SK-N-SH (cell line): ENCODE measurements at places on chromosomes 13 and 19. TPM values are rescaled to one million over a fixed set of nuclear protein-coding genes. Genes with fewer than 3 reads are reported as not detected.

The SERPINE3 gene
- polyA plus RNA-seq = not detected in 2 replicates

The GPATCH1 gene
- 5.9 and 6.3 TPM in 2 replicates for polyA plus RNA-seq

DNA sequence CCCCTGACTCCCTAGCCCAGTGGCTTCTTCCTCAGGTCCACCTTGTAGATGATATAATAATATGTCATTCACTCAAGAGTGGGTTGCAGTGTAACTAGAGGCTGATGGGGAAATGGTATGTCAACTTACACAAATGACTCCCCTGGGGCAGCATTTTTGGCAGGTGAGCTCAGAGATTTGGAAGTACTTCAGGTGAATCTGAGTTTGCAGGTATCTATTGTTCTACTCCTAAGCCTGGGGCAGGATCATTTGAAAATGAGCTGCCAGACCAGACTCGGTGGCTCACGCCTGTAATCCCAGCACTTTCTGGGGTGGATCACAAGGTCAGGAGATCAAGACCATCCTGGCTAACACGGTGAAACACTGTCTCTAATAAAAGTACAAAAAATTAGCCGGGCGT is 11.6 kb upstream of the CNMD start:
- no peak for DNase-seq
- no peak overlapping the region for H3K4me3 ChIP-seq
- no peaks in the 10 kb centered on the region for H3K4me1 ChIP-seq
- no peaks in the 10 kb centered on the region for H3K36me3 ChIP-seq
- H3K27ac ChIP-seq = no peak overlapping the region
- H3K27me3 ChIP-seq = no peaks in the 10 kb centered on the region; the same call in 1 of the 2 replicates

DNA sequence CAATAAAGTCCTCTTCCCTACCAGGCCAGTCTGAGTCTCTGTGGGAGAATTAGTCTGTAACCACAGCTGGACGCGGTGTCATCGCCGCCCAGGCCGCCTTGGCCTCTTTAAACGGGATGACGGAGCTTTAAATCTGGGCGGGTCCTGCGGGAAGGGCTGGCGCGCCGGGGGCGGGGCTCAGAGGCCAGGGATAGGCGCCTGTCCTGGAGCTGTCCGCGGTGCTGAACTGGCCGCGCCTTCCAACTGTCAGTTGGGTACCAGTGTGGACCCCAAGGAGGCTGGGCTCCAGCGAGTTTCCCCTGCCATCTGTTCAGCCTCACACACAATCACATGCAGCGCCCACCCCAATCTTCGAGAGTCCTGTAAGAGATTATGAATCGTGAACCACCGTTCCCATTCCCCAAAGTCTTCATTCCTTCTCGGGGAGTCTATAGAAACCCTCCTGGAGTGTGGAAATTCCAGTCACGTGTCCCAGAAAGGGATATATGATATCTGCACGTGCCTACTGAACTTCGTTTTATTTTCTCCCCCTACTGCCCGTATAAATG is 11.5 kb downstream of the APLP1 start:
- no peaks in the 10 kb centered on the region for H3K36me3 ChIP-seq
- H3K27me3 ChIP-seq = no peaks in the 10 kb centered on the region
- H3K4me3 ChIP-seq = no peak overlapping the region
- no peak overlapping the region for H3K27ac ChIP-seq

DNA sequence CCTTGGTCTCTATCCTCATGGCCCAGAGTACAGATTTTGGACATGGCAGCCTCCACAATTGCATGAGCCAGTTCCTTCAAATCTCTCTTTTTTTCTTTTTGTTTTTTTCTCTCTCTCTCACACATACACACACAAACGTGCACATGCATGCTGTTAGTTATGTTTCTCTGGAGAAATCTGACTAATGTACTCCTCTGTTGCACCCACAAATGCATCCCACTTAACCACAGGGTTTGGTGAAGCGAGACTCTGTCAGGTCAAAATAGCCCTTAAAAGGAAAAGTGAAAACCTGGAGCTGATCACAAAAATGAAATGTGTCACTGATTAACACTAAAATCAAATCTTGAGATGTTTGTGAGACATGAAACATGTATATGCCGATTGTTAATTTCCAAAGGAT is 374.6 kb upstream of the ARGLU1 start:
- H3K27me3 ChIP-seq = no peaks in the 10 kb centered on the region
- H3K36me3 ChIP-seq = no peaks in the 10 kb centered on the region
- H3K4me3 ChIP-seq = no peak overlapping the region
- no peak for DNase-seq

GRCh38 chr13:51539887-51540286 is 44.4 kb upstream of the WDFY2 start:
- no peak overlapping the region for H3K4me3 ChIP-seq
- H3K27ac ChIP-seq = peak overlapping the region; percentile 39; the same call in 1 of the 2 replicates
- H3K4me1 ChIP-seq = peaks cover 12% of the 10 kb centered on the region
- no peaks in the 10 kb centered on the region for H3K36me3 ChIP-seq

DNA sequence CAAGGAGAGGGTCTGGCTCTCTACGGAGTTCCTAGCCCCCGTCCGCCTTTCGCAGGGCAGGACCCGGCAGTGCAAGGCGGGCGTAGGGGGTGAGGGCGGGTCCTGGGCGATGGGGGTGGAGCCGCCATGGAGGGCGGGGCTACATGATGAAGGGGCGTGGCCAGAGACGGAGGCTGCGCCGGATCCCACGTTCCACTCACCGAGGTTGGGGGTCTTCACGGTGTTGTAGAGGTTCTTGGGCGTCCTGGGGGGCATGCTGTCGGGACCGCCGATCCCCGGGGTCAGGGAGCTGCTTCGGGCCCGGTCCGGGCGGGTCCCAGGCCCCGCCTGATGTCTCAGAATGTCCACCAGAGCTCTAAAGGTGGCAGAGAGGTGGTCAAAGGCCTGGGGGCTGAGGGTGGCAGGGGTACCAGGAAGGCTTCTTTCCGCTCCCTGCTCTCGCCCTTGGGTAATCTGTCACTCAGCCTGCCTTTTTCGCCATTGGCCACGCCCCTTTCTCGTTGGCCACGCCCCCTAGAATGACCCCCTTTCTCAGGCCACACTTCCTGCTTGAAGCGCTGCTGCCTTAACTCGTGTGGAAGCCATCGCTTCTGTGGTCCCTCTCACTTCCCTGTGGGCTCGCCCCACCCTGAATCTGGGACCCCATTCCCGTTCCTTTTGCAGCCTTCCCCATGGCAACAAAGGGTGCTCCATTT is 2.5 kb downstream of the SHISA7 start:
- peak; percentile 94 for DNase-seq
- H3K4me1 ChIP-seq = peaks cover 6% of the 10 kb centered on the region; the same call in 1 of the 2 replicates
- no peaks in the 10 kb centered on the region for H3K36me3 ChIP-seq
- H3K27me3 ChIP-seq = peaks cover 47% of the 10 kb centered on the region
- no peak overlapping the region for H3K27ac ChIP-seq
